Effector CD4-positive, alpha-beta T cell (primary cell): ENCODE measurements at places on chromosomes 6 and 20.

- no peak for DNase-seq
Observed at GRCh38 chr20:24116611-24117010, 128.0 kb upstream of the GGTLC1 start.

DNA sequence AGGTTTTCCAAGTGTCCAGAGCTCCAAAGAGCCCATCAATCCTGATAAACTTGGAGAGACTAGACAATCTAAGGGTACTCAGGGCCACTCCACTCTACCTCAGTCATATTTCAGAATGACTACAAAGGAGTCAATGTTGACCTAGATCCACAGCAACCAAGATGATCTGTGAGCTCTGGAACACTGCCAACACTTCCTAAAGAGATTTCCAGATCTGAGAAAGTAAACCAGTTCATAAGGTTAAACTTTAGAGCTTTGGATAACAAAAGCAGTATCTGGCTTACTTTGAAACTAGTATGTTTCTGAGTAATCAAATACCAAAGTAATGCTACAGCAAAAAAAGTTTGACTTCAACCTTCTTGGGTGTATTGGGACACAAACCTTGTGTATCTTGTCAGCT, 122.7 kb downstream of the BTBD9 start:
- DNase-seq, result no peak

GRCh38 chr6:119129968-119130484, 51.6 kb upstream of the FAM184A start:
- DNase-seq, result no peak

GRCh38 chr20:16048876-16049275, 524.4 kb downstream of the KIF16B start:
- no peak for DNase-seq

DNA sequence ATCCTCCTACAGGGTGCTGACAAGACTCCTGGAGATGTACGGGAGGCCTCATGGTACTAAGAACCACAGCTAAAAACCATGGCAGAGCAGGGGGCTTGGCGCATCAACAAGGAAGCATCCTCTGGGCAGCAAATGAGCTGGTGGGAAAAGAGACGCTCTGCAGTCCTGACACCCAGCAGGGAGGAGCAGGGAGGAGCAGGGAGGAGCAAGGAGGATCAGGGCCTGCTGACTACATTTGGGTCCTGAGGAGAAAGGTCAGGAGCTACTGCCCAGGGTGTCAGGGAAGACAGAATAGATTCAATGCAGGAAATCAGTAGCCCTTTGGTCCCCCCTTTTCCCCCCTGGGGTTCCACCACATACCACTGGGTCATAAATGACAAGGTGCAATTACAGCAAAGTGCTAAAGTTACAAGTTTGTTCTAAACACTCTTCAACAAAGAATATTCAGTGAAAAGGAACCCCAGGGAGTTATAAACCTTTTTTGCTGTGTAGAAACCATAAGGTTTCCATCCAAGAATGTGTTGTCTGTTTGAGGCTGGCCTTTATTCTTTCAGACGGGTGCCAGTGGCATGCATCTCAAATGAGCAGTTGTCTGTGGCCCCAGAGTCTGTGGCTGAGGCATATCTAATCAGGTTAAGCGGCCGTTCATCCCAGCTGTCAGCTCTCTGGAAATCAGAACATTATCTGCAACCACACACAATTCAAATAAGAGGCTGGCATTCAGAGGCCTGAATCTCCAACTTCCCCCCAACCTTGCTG, 325.0 kb downstream of the CDC5L start:
- no peak for DNase-seq
